ENCODE measurements at places on chromosomes 1 and 21. TPM values are rescaled to one million over a fixed set of nuclear protein-coding genes. Genes with fewer than 3 reads are reported as not detected.

TCHHL1 gene
- not detected for polyA plus RNA-seq

XCL2 gene
- 0.61 TPM for polyA plus RNA-seq

CFAP141 gene
- not detected for polyA plus RNA-seq

OR6Y1 gene
- not detected for polyA plus RNA-seq

WDR64 gene
- 0.29 TPM for polyA plus RNA-seq

SPRR4 gene
- not detected for polyA plus RNA-seq

FCRL1 gene
- polyA plus RNA-seq = 0.18 TPM

LELP1 gene
- not detected for polyA plus RNA-seq

CCDC185 gene
- polyA plus RNA-seq = not detected

RGS7 gene
- polyA plus RNA-seq = not detected

ANKRD35 gene
- polyA plus RNA-seq = 0.14 TPM

CIART gene
- 2.0 TPM for polyA plus RNA-seq

VANGL2 gene
- polyA plus RNA-seq = not detected

OR2L2 gene
- polyA plus RNA-seq = 0.33 TPM

TMEM82 gene
- polyA plus RNA-seq = not detected

ADCY10 gene
- 0.43 TPM for polyA plus RNA-seq

DRAM2 gene
- polyA plus RNA-seq = 76.4 TPM

AGBL4 gene
- polyA plus RNA-seq = not detected

SPATA1 gene
- not detected for polyA plus RNA-seq

TXNIP gene
- 3,808 TPM for polyA plus RNA-seq

GJA4 gene
- not detected for polyA plus RNA-seq

MROH9 gene
- polyA plus RNA-seq = not detected

TNNI3K gene
- not detected for polyA plus RNA-seq

MEX3A gene
- polyA plus RNA-seq = not detected

GJA5 gene
- not detected for polyA plus RNA-seq

RPE65 gene
- not detected for polyA plus RNA-seq

AXDND1 gene
- polyA plus RNA-seq = not detected

CD84 gene
- polyA plus RNA-seq = 11.3 TPM

SLC2A5 gene
- not detected for polyA plus RNA-seq

FNDC10 gene
- polyA plus RNA-seq = 1.3 TPM

LAMC2 gene
- polyA plus RNA-seq = not detected

Data from naive thymus-derived CD4-positive, alpha-beta T cell (primary cell).